ENCODE measurements at places on chromosomes 4 and X.
A peak's percentile ranks its signal among the peaks of the same experiment; 100 is the strongest.

- no peak for DNase-seq
Observed at GRCh38 chr4:87540146-87541058, 11.2 kb upstream of the SPARCL1 start.

- no peak for DNase-seq
Observed at GRCh38 chrX:136021903-136022302, 36.7 kb downstream of the SLC9A6 start.

DNA sequence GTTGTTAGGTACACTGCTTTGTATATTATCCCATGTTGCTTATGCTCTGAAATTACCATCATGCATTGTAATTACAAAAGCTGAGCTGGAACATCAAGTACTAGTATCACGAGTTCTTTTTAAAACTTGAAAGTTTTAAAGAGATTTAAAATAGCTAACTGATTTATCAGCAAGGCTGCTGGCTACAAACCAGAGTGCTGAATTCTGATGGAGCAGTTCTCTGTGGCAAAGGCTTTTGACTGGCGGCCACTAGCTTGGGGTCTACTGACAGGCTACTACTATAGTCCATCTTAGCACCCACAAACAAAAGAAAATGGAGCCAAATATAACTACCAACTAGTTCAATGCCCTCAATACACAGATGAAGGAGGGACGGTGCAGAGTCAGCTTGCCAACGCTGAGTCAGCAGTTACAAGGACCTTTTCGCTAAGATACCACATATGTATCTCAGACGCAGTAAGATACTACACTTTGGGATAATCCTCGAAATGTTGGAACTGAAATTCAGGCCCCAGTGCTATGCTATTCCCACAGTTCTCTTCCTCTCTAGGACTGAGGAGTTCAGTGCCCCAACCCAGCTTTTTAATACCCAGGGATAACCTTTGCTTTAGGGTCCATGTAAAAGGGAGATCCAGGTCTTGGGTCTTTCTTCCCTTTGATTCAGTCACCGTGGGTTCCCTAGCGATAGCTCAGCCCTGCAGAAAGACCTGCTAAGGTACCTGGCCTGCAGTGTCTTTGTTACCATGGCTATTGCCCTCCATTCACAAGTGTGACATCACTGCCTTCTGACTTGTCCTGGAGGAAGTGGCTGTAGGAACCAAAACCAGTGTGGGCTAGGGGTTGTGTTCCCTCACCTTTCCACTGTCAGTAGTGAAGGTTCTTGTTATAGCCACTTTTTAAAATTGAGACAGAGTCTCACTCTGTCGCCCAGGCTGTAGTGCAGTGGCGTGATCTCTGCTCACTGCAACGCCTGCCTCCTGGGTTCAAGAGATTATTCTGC lies 22.8 kb downstream of the MFAP3L start:
- no peak for DNase-seq

DNA sequence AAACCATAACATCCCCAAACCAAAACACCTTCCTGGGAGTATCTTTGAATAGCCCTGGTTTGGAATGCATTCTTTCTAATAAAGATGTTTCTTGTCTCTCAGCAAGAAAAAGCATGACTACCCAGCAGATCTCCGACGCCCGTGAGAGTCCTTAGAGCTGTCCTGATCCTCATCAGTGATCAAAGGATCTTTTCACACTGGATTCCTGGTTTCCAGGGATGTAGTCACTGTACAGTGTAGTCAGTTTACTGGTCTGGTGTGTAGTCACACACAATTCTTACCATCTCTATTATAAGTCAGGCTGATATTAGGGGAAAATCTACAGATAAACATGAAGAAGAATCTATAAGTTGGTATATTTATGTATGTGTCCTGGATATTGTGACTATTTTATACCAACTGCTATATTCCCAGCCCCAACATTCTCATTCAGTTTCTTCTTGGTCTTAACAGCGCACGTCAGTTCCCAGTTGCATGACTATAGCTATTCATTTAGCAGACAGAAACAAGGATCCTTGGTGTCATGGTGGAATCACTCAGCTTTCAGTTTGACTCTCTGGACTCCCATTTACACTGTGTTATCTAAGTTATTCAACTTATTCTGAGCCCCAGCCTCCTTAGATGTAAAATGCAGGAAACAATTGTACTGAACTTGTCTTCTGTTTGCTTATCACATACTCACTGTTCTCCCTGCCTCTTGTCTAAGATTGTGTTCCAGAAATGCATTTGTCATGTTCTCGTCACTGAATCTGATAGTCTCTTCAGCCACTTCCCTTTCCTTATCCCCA lies 68.3 kb downstream of the SLIT2 start:
- no peak for DNase-seq

DNA sequence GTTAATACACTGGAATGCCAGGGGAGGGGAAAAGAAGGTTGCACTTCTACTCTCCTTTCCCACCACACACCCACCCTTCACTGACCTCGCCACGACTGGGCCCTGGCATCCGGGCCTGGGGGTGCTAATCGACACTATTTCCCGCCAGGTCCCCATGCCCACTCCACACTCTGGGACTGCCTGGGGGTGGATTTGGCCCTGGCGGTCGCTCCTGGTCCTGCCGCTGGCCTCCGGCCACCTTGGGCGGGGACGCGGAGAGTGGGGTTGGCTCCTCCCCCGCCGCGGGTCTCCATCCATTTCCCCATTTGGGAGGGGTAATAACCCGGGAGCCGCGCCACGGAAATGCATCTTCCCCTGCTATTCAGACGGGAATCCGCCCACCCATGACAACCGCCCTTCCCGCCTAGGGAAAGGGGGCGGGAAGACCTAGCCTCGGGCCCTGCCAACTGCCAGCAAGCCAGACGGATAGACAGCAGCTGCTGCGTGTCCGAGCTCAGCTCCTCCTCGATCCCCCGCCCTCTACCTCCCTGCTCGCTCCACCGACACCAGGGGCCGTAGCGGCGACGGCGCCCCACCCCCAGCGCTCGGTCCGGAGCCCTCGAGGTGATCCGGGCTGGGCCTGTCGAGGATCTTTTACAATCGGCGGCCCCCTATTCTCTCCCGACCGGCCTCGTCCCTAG lies 78.1 kb downstream of the RLIM start:
- DNase-seq, result peak; percentile 89

DNA sequence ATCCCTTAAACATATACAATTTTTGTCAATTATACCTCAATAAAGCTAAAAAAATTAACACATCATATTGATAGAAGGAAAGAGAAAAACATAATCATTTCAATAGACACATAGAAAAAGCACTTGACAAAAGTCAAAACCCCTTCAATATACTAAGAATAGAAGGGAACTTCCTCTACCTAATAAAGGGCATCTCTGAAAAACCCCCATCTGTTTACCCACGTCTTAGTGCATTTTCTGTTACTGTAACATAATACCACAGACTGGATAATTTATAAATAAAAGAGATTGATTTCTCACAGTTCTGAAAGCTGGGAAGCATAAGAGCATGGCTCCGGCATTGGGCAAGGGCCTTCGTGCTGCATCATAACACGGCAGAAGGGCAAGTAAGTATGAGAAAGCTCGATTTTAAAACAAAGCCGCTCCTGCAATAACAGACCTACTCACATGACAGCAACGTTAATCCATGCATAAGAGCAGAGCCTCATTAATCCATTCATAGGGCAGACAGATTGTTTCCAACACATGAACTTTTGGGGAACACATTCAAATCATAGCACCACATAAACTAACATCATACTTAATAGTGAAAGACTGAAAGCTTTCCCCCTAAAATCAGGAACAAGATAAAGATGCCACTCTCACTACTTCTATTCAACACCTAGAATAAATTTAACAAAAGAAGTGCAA lies 15.7 kb downstream of the STEEP1 start:
- DNase-seq, result no peak

DNA sequence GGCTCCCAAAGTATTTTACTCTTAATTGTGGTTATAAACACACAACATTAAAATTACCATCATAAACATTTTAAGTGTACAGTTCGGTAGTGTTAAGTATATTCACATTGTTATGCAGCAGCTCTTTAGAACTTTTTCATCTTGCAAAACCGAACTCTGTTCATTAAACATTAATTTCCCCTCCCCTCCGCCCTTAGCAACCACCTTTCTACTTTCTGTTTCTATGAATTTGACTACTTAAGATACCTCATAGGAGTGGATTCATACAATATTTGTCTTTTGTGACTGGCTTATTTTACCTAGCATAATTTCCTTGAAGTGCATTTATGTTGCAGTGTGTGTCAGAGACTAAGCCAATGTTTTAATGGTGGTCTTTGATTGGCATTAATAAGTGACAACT lies 32.6 kb downstream of the IL13RA1 start:
- no peak for DNase-seq

GRCh38 chr4:114691865-114692264 lies 93.3 kb downstream of the UGT8 start:
- no peak for DNase-seq

DNA sequence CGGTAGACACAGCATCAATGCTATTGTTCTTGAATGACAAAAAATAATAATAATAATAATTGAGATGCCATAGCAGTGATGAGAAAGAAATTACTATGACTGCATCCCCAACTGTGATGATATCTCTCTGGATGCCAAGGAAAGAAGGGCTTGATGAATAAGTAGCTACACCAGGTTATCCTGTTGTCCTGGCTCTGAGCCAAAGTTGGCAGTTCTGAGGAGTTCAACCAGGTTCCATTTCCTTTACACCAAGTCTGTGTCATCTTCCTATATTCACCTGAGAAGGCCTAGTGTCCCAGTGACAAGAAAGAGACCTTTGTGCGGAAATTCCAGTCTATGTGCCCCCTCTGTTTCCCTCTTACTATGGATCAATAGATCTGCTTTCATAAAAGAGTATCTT lies 3.4 kb upstream of the MAML3 start:
- DNase-seq, result no peak

DNA sequence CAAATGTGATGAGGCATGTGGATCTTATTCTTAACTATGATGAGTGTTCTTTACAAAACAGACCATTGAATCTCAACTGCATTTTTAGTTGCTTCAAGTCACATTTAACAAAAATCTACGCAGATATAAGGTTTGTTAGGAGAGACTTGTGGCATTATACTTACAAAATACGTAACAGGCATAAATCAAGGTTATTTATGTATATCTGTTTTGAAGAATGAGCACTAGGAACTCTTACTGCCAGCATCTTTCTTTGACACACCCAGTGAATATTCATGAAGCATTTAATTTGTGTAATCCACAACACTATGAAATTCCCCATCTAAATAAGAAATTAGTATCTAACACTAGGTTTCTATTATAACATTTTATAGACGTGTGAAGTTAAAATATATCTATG lies 186.3 kb downstream of the FAT4 start:
- DNase-seq, result no peak

DNA sequence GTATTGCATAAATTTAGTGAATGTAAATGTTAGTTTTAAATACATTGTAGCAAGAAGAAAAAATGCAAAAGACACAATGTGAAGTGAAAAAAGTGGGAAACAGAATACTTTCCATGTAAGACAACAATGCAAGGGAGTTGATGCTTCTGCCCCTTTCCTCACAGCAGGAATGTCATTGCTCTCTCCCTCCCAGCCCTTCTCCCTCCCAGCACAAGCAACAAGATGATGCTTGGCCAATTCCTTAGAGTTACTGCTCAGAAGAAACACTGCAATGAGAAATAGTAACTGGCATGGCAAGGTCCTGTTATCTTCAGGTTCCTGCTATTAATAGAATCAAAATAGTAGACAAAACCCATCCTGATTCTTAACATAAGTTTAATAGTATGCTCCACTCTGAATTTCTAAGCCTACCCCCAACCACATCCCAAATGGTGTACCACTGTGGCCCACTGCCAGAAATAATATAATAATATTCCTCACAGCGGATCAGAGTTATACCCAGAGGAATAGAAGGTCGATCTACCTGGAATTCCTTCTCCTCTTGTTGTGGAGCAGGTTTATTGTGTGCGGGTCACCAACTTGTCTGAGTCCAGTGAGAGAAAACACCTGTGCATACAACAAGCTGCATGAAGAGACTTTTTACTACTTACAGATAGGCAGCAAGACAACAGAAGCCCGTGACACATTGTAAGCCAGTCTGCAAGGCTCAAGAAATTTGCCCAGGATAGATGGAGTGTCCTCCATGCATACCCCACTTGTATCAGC lies 69.8 kb upstream of the SLC7A11 start:
- no peak for DNase-seq

GRCh38 chrX:10090319-10090718 lies 66.5 kb upstream of the CLCN4 start:
- no peak for DNase-seq

DNA sequence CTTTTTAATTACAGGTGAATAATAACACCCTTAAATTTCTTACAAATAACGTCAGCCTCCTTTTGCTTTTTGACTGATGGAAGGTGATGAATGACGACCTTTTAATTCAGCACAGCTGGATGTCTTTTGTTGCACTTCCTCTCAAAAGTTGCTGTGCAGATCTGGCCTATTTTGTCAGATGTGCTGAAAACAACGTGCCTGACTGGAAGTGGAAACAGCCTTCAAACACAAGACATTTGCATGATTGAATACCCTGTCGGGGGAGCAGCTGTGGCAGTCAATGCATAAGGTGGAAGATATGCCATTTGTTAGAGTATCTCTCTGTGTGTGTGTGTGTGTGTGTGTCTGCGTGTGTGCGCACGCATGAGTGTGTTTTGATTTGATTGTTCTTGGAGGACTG lies 579.7 kb downstream of the SPRY1 start:
- no peak for DNase-seq

DNA sequence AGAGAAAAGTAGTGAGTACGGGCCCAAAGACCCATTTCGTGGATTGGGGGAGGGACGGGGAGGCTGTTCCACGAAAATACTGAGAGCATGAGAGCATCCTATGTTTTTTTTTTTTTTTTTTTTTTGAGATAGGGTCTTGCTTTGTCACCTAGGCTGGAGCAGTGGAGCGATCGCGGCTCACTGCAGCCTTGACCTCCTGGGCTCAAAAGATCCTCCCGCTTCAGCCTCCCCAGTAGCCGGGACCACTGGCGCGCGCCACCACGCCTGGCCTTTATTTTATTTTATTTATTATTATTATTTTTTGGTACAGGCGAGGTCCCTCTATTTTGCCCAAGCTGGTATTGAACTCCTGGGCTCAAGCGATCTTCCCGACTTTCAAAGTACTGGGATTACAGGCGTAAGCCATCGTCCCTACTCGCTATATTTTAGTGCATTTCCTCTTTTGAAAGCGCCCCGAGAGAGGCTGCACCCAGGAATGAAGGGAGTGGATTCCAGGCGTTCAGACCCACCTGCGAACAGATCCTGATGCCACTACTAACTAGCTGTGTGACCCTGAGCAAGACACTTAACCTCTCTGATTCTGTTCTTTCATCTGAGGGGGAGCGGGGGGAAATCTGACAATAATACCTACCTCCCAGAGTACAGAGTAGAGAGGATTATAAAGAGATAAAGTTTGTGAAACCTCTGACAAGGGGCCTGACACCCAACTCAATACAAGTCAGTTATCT lies 5.4 kb upstream of the MSX1 start:
- no peak for DNase-seq

GRCh38 chrX:42094218-42094617 lies 170.9 kb upstream of the CASK start:
- no peak for DNase-seq

GRCh38 chr4:101345271-101345595 lies 2.1 kb downstream of the PPP3CA start:
- DNase-seq, result no peak

Data from urothelium cell line (cell line).